ENCODE measurements at places on chromosomes 4 and X.
A peak's percentile ranks its signal among the peaks of the same experiment; 100 is the strongest.

DNA sequence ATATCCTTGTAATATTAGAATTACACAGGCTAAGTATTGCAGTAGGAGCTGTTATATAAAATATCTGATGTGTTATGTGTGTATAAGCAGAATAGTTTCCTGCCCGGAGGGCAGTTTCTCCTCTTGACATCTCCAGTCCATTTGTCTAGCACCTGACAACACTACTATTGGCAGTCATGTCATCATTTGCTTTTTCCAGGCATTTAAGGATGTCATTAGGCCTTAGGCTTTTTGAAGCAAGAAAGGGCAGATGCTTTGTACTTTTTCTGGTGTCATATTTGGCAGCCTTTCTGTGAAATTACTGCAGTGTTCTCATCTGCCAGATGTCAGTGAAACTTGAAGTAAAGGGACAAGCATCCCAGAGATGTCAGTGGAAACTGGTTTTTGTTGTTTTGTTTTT is 2017.6 kb upstream of the IGFBP7 start:
- no peak for DNase-seq

DNA sequence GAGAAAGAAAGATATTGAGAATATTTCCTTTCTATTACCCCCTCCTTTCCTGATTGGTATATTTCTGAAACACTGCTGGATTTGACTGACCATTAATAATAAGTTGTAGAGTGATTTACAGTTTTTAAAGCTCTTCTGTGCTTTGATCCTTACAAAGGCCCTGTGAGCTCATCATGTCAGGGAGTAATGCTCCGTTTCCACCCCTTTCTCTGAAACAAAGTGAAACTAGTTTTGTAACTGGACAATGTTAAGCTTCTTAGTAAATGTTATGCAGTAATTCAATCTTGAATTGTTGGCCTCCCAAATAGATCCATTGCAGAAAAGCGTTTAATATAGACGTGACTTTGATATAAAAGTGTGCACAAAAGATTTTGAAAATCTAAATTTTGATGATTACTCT is 190.1 kb upstream of the GNPDA2 start:
- DNase-seq = no peak

DNA sequence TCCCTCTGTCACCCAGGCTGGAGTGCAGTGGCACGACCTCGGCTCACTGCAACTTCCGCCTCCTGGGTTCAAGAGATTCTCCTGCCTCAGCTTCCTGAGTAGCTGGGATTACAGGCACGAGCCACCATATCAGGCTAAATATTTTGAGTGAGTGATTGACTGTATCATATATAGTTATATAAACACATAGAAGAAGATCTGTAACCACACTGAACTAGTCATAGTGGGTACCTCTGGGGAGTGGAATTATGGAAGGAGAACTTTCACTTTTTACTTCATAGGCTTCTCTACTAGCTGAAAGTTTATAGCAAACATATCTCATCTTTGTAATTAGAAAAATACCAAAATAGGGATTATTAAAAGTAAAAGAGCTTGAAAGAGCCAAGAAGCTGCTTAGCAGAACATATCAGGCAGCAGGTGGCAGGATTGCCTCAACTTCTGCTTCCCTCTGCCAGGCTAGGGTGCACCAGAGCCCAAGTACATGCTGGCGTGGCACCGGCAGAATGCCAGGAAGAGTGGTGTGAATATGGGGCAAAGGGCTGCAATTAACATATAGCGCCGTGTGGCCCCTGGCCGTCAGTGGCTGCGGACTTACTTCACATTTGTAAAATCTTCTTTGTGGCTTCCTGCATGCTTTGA is 39.5 kb upstream of the CD40LG start:
- no peak for DNase-seq

DNA sequence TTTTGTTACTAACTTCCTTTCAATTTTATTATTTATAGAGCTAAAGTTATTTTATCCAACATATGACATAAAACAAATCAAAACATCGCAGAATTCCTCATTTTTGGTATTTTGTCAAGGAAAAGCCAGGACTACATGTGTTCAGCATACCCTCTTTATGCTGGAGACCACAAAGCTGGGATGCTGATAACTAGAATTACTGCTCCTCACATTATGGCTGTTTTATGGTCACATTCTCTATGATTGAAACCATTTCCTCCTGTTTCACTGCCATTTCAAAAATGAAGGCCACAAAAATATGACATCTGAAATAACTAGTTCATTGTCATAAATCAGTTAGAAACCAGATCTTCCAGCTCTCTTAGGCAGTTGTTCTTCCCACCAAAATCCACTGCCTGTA is 41.7 kb downstream of the KLHL34 start:
- no peak for DNase-seq

DNA sequence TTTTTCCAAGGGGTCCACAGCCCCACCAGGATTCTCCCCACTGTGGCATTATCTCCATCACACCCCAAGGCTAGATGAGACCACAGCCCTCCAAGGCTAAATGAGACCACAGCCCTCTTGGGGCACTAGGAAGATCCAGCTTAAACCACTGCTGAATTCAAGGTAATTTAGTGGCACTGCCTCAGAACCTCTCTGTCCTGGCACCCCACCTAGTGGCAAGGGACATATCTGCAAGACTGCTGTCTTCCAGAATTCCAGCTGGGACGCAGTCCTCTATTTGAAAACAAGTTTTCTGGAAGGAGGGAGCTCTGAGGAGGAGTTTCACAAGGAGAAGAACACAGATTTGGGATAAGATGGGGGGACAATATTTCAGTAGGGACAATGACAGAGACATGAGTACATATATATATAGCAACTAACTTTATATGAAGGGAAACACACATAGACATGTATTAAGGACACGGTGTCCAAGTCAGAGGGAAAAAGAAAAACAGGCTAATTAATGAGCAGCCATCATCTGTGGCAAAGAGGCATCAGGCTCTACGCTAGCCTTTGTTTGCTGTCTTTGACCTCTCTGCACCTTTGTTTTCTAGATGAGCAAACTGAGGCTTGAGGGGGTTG is 9.3 kb downstream of the CETN2 start:
- DNase-seq = no peak

GRCh38 chr4:153413842-153414241 is 52.3 kb upstream of the TMEM131L start:
- DNase-seq = no peak

- DNase-seq = no peak
These were observed 15.6 kb upstream of the SCOC start for GRCh38 chr4:140357868-140358267.

- DNase-seq = no peak
These were observed 494.5 kb downstream of the CFAP47 start for GRCh38 chrX:36414056-36414455.

DNA sequence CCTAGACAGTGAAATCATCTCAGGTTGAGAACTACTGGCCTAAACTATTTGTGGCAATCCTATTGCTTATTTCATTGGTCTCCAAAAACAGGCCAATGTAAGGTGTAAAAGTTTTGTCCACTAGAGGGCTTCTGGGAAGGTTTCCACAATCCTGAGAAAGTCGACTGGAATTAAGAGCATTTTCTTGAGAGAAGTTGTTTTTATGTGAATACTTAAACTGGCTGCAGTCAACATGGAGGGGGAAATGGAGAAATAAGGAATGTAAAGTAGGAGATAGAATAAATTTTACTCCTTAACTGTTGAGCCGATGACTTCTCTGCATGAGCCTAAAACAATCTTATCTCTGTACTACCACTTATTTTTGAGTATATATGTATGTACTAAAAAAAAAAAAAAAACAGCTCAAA is 11.0 kb upstream of the EIF4E start:
- peak; percentile 41 for DNase-seq

DNA sequence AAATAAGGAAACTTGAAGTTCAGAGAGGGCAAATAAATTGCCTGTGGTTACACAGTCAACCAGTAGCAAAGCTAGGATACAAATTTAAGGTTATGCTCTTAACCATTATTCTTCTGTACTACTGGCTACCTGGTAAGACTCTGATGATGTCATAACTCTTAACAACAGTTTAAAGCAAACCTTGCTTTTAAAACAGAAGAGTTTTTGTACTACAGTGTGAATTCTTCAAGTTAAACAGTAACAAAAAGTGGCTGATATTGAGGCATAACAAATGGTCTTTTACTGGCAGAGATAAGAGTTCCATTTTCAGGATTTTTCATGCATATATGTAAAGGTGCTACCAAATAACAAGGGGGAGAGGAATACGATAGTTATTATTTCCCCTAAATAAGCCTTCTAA is 23.4 kb downstream of the TAB3 start:
- DNase-seq = no peak

DNA sequence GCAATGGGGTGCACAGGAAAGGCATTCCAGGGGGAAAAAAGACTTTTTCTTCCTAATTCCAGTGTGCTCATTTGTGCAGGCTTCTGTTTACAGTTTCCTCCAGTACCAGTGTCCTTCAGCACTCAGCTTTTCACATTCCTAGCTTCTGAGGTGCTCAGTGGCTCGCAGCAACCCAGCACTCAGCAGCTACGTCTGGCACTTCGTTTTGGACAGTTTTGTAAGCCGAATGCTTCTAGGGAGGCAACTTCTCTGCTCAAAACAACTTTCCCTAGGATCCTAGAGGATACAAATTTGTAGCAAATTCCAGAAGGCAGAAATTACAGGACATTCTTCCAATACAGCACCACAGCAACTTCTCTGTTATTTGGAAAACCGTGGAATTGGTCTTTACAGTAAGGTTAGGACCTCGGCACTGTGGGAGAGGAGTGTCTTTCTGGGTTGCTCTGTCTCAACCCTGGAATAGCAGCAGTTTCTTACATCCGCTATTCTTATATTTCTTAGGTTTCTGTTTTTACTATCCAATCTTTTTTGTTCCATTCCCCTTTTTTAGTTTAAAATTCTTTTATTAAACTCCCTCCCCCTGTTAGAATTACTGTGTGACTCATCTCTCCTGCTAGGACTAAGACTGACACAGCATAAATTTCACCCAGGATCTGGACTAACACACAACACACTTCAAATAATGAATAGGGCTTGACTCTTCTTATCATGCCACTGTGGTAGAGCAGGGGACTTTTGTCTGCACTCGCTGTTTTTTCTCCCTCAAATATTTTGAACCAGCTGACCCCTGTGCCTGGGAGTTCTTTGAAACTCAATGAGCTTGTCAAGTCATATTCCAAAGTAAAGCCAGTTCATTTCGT is 1314.7 kb downstream of the FSTL5 start:
- no peak for DNase-seq

- peak; percentile 79 for DNase-seq
These were observed 27.8 kb downstream of the DIPK2B start for GRCh38 chrX:45172890-45173289.

DNA sequence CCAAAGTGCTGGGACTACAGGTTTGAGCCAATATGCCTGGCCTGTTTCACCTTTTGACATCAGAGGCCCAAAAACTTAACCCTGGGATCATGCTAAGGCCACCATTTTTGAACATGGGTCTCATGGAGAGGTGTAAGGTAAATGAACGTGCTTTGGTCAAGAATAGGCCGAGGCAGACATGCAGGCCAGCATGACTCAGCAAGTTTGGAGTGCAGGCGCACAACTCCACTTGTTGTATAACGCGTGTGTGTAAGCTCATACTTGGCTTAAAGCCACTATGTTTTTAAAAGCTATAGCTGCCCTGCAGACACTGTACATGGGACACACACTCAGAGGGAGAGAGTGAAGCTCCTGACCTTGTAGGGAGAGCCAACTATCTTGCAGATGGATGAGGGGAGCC is 43.8 kb upstream of the HPSE start:
- DNase-seq = peak; percentile 30

GRCh38 chr4:185811509-185812364 is at the start of gene SORBS2:
Gene SORBS2 (minus strand): TSS chr4:185812194. CDS start chr4:185690571, 121,623 bp downstream.
- DNase-seq = peak; percentile 83

- DNase-seq = peak; percentile 15
These were observed 65.1 kb downstream of the USP11 start for GRCh38 chrX:47297874-47298273.

GRCh38 chrX:134075894-134076718 is 90.7 kb upstream of the GPC3 start:
- no peak for DNase-seq

- no peak for DNase-seq
These were observed 1977.9 kb upstream of the ADGRL3 start for GRCh38 chr4:59222221-59222620.

DNA sequence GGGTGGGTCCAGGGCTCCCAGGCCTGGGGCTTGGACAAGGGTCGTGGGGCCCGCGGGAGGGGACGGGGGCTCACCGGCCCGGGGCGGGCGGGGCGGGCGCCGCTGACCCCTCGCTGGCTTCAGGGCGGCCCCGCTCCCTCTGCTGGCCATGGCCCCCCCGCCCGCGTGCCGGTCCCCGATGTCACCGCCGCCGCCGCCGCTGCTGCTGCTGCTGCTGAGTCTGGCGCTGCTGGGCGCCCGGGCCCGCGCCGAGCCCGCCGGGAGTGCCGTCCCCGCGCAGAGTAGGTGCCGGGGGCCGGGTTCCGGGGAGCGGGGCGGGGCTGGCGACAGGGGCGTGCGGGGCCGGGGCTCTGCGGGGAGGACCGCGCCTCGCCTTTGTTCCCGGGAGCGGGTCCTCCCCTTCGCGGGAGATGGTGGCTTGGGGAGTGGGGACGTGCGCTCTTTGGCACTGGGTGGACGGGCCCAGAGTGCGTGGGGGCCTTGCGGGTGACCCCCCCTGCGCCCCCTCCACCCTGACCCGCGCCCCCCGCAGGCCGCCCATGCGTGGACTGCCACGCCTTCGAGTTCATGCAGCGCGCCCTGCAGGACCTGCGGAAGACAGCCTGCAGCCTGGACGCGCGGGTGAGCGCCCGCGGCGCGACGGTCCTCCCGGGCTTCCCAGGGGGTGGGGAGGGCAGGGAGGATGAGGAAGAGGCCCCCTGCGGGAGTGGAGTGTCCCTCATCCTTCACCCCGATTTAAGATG is 16.8 kb upstream of the NAT8L start:
- peak; percentile 38 for DNase-seq

DNA sequence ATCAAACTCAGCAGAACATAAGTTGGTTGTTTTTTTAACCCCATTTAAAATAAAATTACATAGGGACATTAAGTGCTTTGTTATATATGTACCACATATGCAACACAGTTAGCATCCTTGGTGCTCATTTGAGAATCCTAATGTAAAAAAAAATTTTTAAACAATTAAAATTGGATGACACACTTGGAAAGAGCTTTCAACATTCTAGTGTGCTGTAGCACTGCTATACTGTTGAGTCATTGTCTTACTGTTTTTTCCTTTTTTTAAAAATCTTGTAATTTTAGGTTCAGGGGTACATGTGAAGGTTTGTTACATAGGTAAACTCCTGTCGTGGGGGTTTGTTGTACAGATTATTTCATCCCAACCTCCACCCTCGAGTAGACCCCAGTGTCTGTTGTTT is 12.8 kb downstream of the THAP9 start:
- no peak for DNase-seq

Data from large intestine (tissue), 12 donors.